Central memory CD4-positive, alpha-beta T cell (primary cell): ENCODE measurements at places on chromosomes 5 and 9.

DNA sequence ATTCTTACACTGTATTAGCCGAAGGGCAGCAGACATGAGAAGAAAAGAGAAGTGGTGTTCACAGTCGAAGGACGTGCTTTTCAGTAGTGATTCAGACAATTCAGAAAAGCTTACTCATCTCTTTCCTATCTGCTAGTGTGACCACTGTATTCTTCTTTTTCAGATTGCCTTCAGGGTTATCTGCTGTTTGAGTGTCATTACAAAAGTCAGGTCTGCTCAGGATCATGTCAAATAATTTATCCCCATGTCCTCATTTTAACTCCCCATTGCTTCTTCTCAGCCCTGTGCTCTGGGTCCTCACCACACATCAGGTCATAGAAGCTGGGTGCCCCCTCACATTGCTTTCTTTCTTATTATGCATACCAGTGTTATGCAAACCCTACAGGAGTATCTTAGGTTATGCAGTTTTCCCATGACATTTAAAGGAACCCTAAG, 394.0 kb downstream of the CETN3 start:
- DNase-seq: no peak

DNA sequence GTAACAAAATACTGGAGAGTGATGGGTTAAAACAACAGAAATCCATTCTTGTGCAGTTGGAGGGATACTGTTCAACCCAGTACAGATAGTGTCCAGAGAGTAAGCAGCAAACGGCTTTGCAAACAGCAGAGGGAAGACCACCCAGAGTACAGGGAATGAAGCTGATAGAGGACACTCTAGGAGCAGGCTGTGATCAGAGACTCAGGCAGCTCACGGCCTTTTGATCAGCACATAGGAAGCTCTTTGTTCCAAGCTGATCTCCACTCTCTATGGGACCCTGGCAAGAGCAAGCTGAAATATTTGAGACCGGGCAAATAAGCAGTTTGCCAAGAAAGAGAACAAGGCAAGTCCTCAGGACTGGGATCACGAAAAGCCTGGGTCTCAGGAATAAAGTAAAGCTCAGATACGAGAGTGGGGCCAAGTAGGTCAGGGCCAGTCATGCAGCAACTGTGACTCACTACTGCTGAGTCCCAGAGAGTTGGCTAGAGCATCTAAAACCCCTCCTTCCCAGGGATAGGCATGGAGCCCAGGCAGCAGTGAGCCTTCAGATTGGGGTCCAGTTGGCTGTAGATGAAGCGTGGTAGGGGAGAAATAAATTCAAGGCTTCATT, 52.4 kb downstream of the MELK start:
- DNase-seq: no peak

DNA sequence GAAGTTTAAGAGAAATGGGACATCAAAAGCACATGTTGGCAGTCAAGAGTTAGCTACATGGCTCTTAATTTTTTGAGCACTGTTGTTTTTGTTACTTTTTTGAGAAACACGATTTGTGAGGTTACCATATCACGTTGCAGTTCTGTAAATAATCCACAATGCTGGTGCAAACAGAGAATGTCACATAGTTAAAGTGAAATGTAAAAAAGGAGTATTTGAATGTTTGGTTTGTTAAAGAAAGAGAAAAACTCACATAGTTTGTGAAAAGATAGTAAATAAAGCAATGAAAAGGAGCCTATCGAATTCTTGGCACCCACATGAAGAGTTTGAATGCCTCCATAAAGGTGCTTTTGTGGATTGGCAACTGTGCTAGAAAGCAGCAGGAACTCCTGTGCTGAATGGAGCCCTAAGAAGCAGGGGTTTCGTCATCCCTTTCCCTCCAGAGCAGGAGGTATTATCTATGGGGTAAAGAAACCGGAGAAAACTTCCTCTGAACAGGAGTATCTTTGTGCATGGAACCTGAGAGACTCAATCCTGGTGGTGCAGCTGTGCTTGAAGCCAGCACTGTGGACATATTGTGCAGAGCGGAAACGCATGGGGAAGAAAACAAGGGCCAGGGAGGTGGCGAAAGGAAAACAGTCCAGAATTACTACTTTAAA, 148.5 kb upstream of the OTULINL start:
- no peak for DNase-seq

DNA sequence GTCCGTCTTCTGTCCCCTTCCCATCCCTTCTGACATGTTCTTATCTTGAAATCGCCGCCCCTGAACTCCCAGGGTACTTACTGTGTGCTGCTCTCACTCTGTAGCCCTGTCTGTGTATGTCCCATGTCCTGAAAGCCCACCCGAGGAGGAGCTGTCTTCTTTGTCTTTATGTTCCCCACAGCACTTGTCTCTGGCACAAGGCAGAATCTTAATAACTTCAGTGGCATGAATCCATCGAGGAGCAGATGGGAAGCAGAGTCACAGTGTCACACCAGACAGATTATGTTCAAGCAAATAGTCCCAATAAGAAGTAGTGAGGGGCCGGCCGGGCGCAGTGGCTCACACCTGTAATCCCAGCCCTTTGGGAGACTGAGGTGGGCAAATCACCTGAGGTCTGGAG, 29.7 kb upstream of the LTC4S start:
- DNase-seq: no peak

DNA sequence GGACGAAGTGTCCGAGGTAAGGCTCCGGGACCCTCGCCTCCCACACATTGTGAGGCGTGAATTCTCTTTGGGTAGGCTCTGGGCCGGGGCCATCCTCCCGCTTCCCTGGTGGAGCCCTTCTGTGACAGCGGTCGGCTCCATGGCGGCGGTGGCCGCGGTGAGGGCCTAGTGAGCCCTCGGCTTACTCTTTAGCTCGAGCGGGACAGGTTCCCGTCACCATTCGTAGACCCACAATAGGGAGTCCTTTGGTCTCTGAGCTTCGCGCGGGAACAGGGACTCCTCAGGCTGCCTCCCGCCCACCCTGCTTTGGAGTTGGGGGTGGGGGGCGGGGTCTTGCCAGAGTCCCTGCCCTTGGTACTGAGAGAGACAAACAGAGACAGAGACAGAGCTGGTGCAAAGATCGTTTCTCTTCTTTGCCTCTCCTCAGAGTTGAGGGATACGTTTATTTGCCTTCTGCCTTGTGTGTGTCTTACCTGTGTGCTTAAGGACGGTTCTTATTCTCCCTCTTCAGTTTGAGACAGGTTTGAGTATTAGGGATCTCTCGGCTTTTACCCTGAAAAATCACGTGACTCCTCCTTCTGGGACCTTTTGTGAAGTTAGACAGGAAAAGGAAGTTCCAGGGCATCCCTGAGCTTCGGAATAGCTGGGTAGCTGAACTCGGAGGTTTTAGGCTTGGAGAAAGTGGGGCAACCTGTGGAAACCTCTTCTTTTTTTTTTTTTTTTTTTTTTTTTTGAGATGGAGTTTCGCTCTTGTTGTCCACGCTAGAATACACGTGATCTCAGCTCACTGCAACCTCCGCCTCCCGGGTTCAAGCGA, 833 bp downstream of the ANKHD1 start:
- peak; percentile 46 for DNase-seq

GRCh38 chr5:57097526-57097925, 76.3 kb upstream of the GPBP1 start:
- no peak for DNase-seq

- no peak for DNase-seq
These were observed 33.9 kb upstream of the TRIO start for GRCh38 chr5:14109041-14109747.

DNA sequence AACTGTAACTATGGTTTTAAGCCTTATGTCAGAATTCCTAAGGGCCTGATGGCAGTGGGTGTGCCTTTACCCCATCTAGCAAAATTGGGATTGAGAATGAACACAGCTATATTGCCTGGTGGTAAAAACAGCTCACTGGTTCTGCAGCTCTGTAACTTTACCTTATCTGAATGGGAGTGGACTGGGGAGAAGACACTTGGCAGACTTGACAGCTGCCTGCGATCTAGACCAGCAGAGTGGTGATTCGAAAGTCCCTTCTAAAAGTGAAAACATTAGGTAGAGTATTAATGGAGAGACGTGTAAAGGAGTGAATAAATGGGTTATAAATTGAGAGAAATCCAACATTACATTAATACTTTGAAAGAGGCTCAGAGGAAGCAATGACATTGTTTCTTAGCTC, 289.1 kb upstream of the EDIL3 start:
- DNase-seq: no peak

DNA sequence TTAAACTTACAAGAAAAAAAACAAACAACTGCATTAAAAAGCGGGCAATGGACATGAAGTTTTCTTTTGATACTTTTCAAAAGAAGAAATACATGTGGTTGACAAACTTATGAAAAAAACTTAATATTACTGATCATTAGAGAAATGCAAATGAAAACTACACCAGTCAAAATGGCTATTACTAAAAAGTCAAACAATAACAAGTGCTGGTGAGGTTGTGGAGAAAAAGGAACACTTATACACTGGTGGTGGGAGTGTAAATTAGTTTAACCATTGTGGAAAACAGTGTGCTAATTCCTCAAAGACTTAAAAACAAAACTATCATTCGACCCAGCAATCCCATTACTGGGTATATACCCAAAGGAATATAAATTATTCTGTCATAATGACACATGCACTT, 311.6 kb downstream of the ISL1 start:
- DNase-seq: no peak

DNA sequence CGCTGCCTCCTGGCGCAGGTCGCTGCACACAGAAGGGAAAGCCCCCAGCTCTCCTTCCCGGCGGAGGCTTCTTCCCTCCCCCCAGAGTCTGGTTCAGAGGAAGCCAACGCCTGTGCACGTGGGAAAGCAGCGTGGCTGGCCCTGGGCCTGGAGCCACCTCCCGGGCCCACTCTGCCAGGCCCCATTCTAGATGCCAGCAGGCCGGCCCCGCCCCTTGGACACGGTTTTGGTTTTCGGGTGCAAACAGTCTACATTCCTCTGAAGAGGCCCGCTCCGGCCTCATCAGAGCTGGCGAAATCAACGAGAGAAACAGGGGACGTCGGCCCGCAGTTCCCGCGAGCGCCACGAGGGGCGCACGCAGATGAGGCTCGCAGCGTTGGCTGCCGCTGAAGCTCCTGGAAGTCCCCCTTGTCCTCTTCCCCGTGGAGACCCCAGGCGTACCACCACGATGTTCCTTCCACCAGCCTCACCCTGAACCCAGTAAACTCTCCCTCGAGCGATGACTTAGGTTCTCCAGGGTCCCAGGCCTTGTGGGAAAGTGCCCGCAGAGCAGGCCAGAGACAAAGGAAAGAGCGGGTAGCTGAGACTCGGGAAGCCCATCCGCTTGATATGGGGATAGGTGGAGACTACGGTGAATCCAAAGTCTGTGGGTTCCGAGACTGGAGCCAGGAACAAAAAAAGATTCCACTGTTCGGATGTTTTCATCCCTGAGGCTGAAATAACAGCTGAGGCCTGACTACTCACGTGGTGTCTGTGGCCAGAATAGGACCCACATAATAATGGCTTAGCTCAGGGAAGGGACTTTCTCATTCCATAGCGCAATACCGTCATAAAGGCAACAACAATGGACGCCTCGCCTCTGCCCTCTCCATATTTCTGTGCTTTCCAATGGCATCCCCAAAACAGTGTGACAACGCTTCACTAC, 64.2 kb downstream of the KLF4 start:
- no peak for DNase-seq

DNA sequence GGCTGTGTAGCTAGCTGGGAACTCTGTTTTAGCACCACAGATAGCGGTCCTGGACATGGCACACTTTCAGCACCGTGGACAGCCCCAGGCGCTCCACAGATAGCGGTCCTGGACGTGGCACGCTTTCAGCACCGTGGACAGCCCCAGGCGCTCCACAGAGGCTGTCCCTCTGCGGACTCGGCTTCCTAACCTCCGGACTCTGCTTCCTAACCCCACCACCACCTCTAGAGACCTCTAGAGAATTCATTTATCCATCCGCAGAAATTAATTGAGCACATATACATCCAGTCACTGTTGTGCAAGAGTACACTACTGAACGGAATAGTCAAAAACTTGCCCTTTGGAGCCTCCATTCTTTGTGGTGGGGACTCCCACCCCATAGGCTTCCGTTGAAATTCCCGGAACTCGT, 27.4 kb downstream of the UNC5A start:
- DNase-seq: peak; percentile 54

DNA sequence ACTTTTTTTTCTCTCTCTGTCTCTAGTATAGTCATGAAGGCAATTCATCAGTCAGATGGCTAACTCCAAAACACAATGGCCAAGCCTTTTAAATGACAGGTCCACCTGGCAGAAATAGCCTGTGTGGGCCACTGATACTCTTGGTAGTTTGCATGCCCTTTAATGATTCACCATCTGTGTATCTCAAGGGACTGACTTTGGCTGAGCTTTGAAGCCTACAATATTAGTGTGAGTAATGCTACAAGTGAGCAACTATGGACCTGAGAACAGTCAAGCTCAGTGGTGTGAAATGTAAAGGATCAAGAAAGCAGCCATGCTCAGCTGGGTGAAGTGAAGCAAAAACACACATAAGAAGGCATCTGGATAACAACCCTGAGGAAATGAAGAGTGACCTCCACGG, 506.9 kb downstream of the TLE1 start:
- DNase-seq: no peak

- DNase-seq: no peak
These were observed 685.6 kb downstream of the CETN3 start for GRCh38 chr5:89723907-89724306.
